CD14-positive monocyte (primary cell): ENCODE measurements at places on chromosomes 6 and 20.
A peak's percentile ranks its signal among the peaks of the same experiment; 100 is the strongest.

- no peaks in the 10 kb centered on the region for H3K27me3 ChIP-seq
- no peak for DNase-seq
- H3K4me3 ChIP-seq = no peak overlapping the region
- H3K36me3 ChIP-seq = no peaks in the 10 kb centered on the region
- H3K4me1 ChIP-seq = peaks cover 31% of the 10 kb centered on the region
- no peak overlapping the region for H3K27ac ChIP-seq
These were observed 227.2 kb downstream of the LY86 start for GRCh38 chr6:6815732-6816131.

DNA sequence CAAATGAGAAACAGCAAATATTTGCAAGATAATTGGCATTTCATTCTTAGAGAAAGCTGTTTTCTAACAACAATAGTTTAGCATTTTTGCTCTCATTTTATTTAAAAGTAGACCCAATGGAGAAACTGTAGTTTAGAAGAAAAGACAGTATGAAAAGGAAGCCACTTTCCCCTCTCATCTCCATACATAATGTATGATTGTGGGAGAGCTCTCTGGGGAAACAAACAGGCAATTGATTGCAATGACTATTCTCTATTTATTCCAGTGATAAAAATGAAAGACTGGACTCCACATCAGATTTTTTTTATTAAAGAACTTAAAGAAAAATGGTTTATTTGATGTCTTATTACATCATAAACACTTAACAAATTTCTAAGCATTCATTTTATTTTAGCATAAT, 116.8 kb upstream of the SASH1 start:
- H3K27me3 ChIP-seq = peaks cover 2% of the 10 kb centered on the region
- no peaks in the 10 kb centered on the region for H3K4me1 ChIP-seq
- H3K36me3 ChIP-seq = no peaks in the 10 kb centered on the region
- DNase-seq = no peak

DNA sequence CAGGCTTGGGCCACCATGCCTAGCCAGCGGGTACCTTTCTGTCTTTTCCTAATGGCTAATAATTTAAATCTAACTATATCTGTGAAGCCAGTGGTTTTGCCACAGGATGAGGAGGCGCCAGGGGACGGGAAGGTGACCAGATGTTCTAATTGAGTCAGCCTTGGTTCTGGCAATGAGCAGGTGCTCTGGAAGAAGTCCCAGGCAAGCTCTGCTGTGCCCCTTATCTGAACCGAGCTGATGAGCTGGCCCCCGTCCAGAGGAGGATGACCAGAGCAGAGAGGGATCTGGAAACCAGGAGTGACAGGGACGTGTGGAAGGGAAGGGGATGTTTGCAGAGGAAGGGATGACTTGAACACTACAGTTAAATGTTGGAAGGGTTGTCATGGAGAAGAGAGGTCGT, 46.7 kb downstream of the SLC35D3 start:
- no peak for DNase-seq
- no peaks in the 10 kb centered on the region for H3K4me1 ChIP-seq
- H3K36me3 ChIP-seq = no peaks in the 10 kb centered on the region

- H3K27ac ChIP-seq = no peak overlapping the region
- no peak for DNase-seq
- no peaks in the 10 kb centered on the region for H3K27me3 ChIP-seq
- H3K36me3 ChIP-seq = no peaks in the 10 kb centered on the region
These were observed 6.0 kb upstream of the VEGFA start for GRCh38 chr6:43763812-43764522.

DNA sequence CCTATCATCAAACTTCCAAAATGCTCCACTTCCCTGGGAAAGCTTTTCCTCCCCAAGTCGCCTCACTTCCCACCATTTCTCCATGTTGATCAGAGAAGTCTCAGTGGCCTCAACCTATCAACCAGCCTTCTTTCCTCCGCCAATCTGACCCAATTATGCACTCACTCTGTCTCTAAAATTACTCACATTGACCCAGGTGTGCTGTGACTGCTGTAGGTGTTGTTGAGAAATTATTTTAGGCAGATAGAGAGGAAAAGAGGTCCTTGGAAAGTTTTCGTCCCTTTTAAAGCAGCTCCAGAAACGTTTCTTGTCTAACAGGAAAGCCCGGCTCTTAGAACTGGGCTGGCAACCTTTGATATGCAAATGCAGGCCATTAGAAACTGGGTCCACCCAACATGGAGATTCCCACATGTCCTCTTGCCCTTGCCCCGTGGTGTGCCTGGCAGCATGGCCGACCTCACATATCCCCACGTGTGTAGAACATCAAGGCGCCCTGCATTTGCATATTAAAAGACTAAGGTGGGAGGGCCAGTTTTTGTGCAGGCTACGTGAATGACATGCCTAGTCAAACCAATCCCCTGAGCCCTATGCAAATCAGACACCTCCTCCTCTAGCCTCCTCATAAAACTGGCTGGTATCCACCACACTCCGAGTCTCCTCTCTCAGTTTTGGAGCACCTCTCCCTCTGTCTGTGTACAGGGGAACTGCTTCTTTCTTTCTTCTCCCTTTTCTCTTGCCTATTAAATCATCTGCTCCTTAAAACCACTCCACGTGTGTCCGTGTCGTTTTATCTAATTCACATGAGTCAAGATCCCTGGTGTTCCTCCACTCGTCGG, 12.9 kb downstream of the IPCEF1 start:
- H3K27ac ChIP-seq = no peak overlapping the region
- peaks cover 48% of the 10 kb centered on the region for H3K4me1 ChIP-seq
- H3K4me3 ChIP-seq = no peak overlapping the region

- H3K27me3 ChIP-seq = no peaks in the 10 kb centered on the region
- H3K4me1 ChIP-seq = no peaks in the 10 kb centered on the region
- H3K27ac ChIP-seq = no peak overlapping the region
- H3K4me3 ChIP-seq = no peak overlapping the region
These were observed 229.5 kb downstream of the ERMARD start for GRCh38 chr6:169980826-169981450.

GRCh38 chr6:68730291-68731054, 95.4 kb downstream of the ADGRB3 start:
- no peak for DNase-seq
- no peak overlapping the region for H3K4me3 ChIP-seq
- H3K27me3 ChIP-seq = no peaks in the 10 kb centered on the region
- H3K36me3 ChIP-seq = no peaks in the 10 kb centered on the region
- H3K27ac ChIP-seq = no peak overlapping the region

DNA sequence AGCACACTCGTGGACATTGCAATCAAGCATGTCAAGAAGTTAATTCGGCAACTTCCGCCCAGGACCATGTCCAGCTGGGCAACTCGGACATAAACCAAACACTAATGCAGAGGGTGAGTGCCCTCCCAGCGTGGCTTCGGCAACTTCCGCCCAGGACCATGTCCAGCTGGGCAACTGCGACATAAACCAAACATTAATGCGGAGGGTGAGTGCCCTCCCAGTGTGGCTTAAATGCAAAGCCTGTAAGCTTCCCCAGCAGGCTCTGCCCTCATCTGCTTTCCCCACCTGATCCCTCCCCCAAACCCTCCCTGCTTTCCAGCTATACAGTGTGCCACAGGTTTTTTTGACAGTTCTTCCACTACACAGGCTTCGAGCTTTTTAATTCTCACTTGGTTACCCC, 143.4 kb downstream of the PXDC1 start:
- H3K27ac ChIP-seq = no peak overlapping the region
- no peaks in the 10 kb centered on the region for H3K36me3 ChIP-seq
- H3K27me3 ChIP-seq = no peaks in the 10 kb centered on the region
- no peaks in the 10 kb centered on the region for H3K4me1 ChIP-seq
- DNase-seq = no peak

GRCh38 chr20:62839816-62840215, 21.8 kb downstream of the TCFL5 start:
- peaks cover 18% of the 10 kb centered on the region for H3K4me1 ChIP-seq

DNA sequence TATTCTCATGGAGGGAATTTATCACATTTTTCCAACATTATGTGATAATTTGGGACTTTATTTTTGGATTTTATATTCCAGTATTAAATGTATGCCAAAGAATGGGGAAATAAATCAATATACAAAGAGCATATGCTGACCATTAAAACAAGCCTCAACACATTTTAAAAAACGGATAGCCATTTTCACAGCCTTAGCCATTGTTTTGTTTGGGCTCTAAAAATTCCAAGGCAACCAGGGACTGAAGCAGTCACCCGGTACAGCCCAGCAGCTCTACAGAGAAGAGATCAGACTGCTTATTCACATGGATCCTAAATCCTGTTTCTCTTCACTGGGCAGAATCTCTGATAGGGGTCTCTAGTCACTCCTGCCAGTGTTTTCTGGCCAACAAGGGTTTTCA, 150.2 kb upstream of the OGFRL1 start:
- H3K4me3 ChIP-seq = no peak overlapping the region
- no peaks in the 10 kb centered on the region for H3K36me3 ChIP-seq
- no peak overlapping the region for H3K27ac ChIP-seq
- no peaks in the 10 kb centered on the region for H3K27me3 ChIP-seq
- H3K4me1 ChIP-seq = no peaks in the 10 kb centered on the region

- H3K36me3 ChIP-seq = no peaks in the 10 kb centered on the region
- no peaks in the 10 kb centered on the region for H3K27me3 ChIP-seq
- H3K4me3 ChIP-seq = no peak overlapping the region
- H3K27ac ChIP-seq = no peak overlapping the region
- no peaks in the 10 kb centered on the region for H3K4me1 ChIP-seq
These were observed 9.3 kb downstream of the OR2H1 start for GRCh38 chr6:29466241-29466640.

DNA sequence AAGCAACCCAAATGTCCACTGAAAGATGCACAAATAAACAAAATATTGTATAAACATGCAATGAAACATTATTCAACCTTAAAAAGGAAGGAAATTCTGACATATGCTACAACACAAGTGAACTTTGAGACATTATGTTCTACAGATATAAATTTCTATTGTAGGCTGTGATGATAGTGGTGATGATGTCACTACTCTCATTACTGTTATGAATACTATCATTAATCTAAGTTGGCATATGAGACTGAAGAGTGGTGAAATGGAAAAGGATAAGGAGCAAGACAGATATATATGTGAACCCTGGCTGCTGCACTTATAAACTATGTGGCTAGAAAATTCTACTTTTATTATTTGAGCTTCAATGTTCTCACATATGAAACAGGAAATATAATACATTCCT, 360.2 kb downstream of the TFAP2A start:
- H3K27ac ChIP-seq = no peak overlapping the region
- DNase-seq = no peak
- no peaks in the 10 kb centered on the region for H3K4me1 ChIP-seq
- H3K27me3 ChIP-seq = peaks cover 2% of the 10 kb centered on the region
- no peak overlapping the region for H3K4me3 ChIP-seq
- H3K36me3 ChIP-seq = no peaks in the 10 kb centered on the region

DNA sequence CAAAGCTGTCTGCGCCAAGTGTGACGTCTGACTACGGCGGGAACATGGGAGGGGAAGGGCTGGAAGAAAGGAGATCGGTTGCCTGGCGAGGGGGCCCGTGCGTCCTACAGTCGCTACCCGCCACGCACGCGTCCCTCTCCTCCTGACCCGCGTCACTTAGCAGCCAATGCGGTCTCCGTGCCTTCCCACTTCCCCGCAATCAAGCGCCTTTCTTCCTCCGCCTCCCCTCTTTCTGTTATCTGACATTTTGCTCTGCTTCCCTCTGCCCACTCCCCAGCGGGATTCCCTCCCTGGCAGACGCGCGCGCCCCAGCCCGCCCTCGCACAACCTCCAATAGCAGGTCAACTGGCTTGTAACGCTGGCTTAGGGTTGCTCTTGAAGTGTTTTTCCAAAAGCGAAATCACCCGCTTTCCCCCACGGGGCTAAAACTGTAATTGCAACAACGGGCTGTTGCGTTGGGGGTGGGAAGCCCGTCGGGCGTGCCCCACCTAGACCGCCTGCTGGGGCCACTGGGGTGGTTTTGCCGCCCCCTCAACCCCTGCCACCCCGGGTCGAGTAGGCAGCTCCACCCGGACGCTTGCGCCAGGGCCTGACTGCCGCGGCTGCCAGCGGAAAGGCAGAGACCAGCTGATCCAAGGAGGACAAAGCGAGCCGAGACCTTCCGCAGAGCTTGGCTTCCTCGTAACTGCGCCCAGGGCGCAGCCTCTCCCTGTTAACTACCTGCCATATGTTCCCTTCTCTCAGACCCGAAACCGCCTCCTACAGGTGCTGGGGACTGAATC, 6.2 kb upstream of the SOX4 start:
- H3K4me3 ChIP-seq = peak overlapping the region; percentile 79
- H3K36me3 ChIP-seq = no peaks in the 10 kb centered on the region
- H3K27ac ChIP-seq = peak overlapping the region; percentile 66
- no peak for DNase-seq

DNA sequence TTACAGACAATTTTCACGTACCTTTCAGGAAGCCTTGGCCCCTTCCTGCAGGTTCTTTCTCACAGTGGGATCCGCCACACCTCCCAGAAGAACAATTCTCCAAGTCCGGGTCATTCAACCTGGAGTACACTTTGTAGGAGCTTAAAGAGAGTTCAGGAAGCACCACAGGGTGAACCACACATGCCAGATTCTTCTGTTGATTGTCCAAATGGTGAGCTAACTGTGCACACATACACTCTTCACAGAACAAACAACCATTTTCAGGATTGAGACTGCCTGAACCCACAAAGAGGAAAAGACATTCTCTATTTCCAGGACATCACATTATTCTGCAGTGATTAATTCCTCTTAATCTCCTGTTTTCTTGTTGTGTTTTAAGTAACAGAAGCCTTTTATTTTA, 51.0 kb downstream of the SCGN start:
- no peak overlapping the region for H3K4me3 ChIP-seq
- no peak for DNase-seq
- no peaks in the 10 kb centered on the region for H3K36me3 ChIP-seq
- H3K4me1 ChIP-seq = no peaks in the 10 kb centered on the region
- H3K27ac ChIP-seq = no peak overlapping the region

DNA sequence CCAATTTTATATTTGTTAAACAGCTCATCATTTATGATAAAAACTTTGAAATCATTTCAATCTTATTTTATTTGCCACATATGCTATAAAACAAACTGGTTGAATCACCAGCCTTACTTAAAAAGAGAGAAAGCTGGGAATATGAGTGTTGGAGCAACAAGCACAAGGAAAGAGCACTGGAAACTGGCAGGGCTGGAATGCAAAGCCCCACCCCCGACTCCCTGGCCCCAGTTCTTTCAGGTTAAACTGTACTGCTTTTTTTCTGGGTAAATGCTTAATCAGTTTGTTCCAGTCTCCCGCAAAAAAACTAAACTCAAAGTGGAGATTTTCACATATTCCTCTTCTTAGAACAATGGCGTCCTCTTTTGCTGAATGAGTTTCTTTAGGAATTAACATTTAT, 433.8 kb upstream of the NOX3 start:
- no peak overlapping the region for H3K4me3 ChIP-seq
- no peak for DNase-seq
- no peak overlapping the region for H3K27ac ChIP-seq

DNA sequence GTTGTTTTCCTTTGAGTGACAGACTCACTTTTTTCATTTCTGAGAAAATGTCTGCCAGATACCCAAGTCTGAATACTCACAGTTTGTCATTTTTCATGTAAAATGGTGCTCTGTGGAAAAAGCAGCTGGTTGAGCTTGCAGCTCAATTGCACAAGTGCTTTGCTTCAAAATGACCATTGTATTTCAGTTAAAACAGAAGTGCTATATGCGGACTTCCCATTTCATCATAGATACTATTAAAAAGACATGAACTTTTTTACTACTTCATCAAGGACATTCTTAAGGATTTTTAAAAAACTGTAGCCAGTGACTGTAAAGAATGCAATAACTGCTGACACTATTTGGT, 61.5 kb downstream of the KCNS1 start:
- no peak overlapping the region for H3K27ac ChIP-seq
- H3K4me3 ChIP-seq = no peak overlapping the region
- peak; percentile 65 for DNase-seq
- H3K36me3 ChIP-seq = peaks cover 30% of the 10 kb centered on the region

- H3K36me3 ChIP-seq = no peaks in the 10 kb centered on the region
- no peaks in the 10 kb centered on the region for H3K4me1 ChIP-seq
- no peak overlapping the region for H3K4me3 ChIP-seq
- DNase-seq = no peak
- H3K27ac ChIP-seq = no peak overlapping the region
- no peaks in the 10 kb centered on the region for H3K27me3 ChIP-seq
These were observed 117.4 kb upstream of the PROKR2 start for GRCh38 chr20:5434116-5434515.
